Cerebellum (tissue), 4 donors: ENCODE measurements at places on chromosomes 5 and 9. TPM values are rescaled to one million over a fixed set of nuclear protein-coding genes. Genes with fewer than 3 reads are reported as not detected.

PDE8B gene
- total RNA-seq: 6.4 TPM

SPOCK1 gene
- total RNA-seq: 40.5 TPM

JAKMIP2 gene
- 33.2 TPM for total RNA-seq

PRRC1 gene
- total RNA-seq: 47.6 TPM

CDH9 gene
- 16.0 TPM for total RNA-seq

THOC3 gene
- 46.8 TPM for total RNA-seq

OTULIN gene
- total RNA-seq: 24.5 TPM

KIF12 gene
- total RNA-seq: 11.6 TPM

ABLIM3 gene
- total RNA-seq: 43.3 TPM

ROPN1L gene
- total RNA-seq: 3.2 TPM
